ENCODE measurements at places on chromosomes 11 and 22.

DNA sequence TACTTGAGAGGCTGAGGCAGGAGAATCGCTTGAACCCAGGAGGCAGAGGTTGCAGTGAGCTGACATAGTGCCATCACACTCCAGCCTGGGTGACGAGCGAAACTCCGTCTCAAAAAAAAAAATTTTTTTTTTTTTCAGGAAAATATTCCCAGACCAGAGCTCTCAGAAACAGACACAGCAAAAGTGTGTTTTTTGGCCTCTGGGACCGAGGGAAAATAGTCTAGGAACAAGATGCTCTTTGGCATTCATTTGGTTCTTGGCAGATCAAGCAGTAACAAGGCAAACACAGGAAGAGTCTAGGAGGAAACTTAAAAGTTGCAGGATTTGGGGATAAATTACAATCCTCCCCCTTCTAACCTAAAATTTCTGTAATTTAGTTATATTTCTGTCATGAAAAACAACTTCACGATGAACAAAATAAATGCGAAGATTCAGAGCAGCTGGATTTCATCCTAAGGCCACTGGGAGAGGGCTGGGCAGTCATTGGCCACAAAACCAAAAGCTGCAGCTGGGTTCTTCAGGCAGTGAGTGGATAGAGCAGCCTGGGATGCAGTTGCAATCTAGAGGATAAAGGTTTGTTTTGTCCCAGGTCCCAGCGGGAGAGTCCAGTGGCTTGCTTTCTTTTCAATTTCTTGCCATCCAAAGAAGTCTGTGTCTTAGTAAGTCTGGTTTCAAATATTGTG lies 19.7 kb downstream of the ATG16L2 start:
- DNase-seq, result no peak

DNA sequence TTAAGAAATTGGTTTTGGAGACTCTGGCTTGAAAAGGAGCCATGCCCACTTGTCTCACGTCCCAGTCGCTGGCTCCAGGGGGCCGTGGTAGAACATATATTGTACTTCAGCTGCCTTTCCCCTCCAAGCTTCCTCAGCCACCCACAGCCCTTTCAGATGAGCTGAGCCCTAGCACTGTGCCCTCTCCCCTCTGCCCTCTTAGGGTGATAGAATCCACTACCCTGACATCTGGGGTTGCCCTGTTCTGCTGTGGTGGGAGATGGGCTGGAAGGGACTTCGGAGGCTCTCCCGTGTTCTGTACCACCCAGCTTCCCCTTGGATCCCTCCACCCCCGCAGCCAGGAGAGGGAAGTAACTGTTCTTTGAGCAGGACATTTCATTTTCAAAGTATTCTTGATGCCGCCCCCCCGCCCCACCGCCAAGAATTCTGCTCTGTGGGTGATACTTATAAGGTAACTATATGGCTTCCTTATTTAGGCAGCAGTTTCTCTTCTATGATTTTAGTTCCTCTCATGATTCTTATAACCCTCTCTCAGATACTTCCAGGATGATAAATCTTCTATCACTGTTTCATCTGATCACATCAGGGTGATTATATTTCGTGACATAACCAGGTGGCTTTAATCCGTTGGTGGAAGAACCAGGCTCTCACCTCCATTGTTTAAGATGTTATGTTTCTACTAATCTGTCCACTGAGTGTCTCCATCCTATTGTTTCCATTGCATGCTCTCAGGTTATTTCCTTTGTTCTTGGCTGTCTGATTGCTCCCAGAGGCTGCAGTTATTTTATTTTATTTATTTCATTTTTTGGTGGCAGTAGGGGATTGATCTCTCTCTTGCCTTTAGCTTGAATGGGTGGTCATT lies 24.1 kb downstream of the ZBTB16 start:
- no peak for DNase-seq

DNA sequence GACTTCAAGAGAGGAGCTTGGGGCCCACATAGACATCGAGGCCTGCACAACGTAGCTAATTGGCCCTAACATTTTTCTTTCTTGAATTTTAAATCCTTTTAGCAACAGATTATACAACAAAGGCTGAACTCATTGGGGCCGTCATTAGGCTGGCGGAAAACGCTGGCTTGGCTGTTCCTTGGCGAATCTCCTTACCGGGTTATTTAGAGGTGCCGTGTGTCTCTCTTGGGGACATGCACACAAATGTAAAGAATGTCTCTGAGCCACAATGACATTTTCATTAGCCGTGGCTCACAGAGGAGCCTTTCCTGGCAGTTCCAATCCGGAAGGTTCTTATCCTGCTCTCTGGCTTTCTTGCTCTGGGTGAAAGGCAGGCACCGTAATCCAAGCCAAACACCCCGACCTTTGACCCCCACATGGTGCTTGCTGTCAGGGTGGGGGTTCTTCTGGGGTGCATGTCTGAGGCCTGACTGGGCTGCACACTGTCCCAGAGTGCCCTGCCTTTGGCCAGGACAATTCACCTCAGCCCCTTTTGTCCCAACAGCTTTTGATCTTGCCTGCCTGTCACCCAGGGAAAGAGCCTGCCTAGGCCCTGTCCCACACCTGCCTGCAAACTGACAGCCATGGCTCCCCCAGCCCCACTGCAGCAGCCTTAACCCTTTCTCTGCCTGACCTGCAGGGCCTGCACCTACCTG lies 9.2 kb upstream of the FGF3 start:
- no peak for DNase-seq

DNA sequence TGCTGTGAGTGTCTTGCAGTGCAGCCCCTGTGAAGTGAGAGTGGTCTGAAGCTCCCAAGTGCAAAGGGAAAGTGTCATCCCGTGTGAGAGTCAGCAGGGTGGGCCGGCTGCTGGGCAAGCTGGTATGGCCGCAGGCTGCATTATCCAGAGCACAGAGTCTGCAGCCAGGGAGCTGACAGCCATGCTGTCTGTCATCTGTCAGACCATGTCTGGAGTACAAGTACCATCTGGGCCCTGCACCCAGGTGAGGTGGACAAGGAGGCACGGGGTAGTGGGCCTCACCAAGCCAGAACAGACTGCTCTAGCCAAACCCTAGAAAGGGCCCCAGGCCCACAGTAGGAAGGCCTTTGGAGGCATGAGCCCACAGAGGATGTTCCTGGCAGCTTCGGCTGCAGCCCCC lies 20.2 kb downstream of the LMO1 start:
- DNase-seq, result no peak

- DNase-seq, result no peak
These were observed 341.0 kb downstream of the DYNC2H1 start for GRCh38 chr11:103450241-103450640.

- DNase-seq, result no peak
These were observed 57.5 kb downstream of the PTPRJ start for GRCh38 chr11:48037709-48038468.

DNA sequence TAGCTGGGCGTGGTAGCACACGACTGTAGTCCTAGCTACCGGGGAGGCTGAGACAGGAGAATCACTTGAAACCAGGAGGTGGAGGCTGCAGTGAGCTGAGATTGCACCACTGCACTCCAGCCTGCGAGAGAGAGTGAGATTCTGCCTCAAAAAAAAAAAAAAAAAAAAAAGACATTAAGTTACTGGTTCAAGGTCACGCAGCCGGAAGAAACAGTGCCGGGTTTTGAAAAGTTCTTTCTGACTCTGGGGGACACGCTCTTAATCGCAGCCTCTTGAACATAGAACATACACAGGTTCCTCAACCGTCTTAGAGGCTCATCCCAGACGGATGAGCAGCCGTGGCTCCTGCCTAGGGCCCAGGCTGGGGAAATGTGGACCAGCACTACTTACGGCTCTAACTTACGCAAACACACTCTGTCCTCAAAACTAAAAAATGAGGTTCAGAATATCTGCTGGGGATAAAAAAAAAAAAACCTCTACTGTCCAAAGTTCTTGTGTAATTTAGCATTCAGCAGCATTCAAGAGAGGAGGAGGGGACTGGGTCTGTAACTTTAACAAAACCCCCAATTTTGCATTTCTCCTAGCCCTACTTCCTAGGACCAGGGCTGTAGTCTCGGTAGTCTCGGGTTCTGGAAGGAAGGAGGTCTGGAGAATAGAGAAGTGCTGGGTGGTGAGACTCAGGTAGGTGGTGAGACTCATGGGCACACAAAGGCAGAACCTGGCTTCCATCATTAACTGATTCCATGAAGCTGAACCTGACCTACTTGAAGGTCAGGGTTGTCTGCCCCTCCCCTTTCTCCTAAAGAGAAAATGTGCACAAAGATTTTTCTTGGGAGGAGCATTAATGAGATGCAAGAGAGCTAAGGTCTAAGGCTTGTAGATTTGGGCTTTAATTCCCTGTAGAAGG lies 6.0 kb downstream of the SPTBN2 start:
- no peak for DNase-seq

GRCh38 chr11:33067294-33067693 lies 27.9 kb downstream of the TCP11L1 start:
- DNase-seq, result no peak

GRCh38 chr11:60303661-60304060 lies 23.2 kb downstream of the MS4A4A start:
- no peak for DNase-seq

- peak; percentile 34 for DNase-seq
These were observed 98.3 kb upstream of the CHRM4 start for GRCh38 chr11:46489656-46490560.

DNA sequence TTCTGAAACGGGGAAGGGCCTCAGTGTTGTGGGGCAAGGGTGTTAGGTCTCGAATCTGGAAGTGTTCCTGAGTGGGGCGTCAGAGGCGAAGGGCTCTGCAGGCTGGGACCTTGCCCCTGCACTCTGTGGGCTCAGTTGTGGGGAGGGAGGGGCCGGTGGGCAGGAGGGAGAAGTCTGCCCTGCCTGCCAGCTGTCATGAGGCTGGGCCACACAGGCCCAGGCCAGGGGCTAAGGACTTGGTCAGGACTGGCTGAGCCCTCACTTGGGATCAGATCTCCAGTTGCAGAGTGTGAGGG lies at the start of gene CRACR2B:
Gene CRACR2B (plus strand): TSS at position 23 of the 296 bp plus-strand sequence. CDS start 689 bp downstream, outside the sequence.
- no peak for DNase-seq

- peak; percentile 96 for DNase-seq
These were observed at the start of gene AMOTL1 for GRCh38 chr11:94767701-94768601. Gene AMOTL1, plus strand, starts transcription at chr11:94768356. Its CDS starts 156 bp downstream, at chr11:94768512.

DNA sequence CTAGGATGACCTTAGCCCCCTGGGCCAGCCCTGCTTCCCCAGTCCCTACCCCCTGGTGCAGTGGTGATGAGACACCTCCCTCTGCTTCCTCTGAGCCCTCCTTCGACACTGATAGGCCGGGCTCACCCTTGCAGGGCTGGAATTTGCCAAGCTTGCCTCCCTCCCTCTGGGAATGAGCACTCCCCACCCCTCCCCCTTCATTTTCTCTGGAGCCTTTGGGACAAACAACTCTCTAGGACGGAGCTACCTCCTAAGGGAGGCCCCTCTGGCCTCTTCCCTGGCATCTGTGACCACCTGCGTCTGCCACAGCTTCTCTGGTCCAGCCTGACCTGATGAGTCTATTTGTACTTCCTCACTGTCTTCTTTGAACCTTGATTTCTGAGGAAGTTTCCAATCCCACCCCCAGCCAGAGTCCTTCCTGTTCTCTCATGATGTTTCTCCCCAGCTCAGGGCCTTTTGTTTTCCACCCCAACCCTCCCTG lies 53.3 kb upstream of the ADA2 start:
- DNase-seq, result no peak

DNA sequence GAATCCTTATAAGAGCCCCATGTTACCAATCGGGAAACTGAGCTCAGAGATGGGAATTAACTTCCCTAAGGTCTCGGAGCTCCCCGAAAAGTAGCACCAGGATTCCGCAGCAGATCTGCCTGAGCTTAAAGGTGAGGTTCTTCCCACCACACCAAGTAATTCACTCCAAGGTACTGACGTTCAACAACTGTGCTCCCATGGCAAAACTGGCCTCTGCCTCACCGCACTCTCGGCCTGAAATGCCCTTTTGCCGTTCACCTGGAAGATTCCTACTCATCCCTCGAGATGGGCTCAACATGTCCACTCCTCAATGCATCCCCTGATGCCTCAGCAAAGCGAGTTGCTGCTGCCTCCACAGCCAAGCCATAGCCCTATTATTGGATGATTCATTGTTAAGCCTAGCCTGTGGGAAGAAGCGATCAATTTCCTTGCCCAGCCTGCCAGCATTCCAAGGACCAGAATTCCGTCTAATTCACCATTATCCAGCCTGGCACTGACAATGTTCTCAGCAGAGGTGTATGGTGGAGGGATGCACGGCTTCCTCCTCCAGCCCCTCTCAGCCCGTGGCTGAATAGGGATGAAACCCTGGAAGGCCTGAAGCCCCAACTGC lies 4.2 kb downstream of the PLAAT3 start:
- DNase-seq, result no peak

GRCh38 chr11:35115688-35116030 lies 23.3 kb upstream of the CD44 start:
- no peak for DNase-seq

DNA sequence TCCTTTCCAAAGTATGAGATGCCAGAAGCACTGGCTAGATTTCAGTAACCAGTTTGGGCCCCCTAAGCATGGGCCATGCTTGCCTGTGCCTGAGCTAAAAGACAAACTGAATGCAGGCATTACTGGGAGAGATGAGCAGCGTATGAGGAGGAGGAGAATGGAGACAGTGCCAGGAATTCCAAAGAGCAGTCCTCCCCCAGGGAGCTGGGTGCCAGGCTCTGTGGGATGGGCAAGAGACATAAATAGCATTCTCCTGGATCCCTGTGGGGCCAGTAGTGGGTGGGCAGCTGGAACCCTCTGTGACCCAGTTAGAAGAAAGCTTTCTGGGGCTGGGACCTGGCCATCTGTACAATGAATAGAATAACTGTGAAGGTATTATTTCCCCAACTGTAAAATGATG lies 235.6 kb downstream of the KCNA4 start:
- no peak for DNase-seq

GRCh38 chr11:114257621-114258558 lies 38.3 kb upstream of the NNMT start:
- no peak for DNase-seq

- DNase-seq, result no peak
These were observed 83.6 kb downstream of the FDX1 start for GRCh38 chr11:110513259-110513801.

DNA sequence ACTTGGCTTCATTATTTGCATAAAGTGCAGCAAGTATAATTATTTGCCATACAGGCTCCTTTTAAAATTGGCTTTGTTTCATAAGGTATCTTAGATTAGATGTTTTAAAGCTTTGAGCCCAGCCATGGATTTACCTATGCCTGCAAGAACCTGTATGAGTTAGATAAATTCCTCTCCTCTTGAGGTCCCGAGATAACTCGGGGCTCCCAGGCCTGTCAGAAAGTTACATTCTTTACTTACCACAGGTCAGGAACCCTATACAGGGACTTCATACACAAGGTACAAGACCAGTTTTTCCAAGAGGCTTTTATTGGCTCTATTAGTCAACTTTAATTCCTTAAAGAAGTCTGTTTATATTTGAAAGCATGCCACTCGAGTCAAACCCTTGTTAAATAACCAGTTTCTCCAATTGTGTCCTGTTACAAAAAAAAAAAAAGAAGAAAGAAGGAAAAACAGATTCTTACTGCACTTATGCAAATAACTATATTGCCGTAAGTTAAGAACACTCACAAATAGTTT lies 2.3 kb upstream of the C1QTNF6 start:
- no peak for DNase-seq

Measured in NCI-H1105 (cell line).